Fibroblast of lung (primary cell): ENCODE measurements at places on chromosomes 6 and 20. TPM values are rescaled to one million over a fixed set of nuclear protein-coding genes. Genes with fewer than 3 reads are reported as not detected.
A peak's percentile ranks its signal among the peaks of the same experiment; 100 is the strongest.

- no peaks in the 10 kb centered on the region for H3K36me3 ChIP-seq
- no peak overlapping the region for H3K27ac ChIP-seq
- no peak for DNase-seq
These were observed 17.4 kb downstream of the NKX2-2 start for GRCh38 chr20:21496452-21496851.

- H3K27me3 ChIP-seq: no peaks in the 10 kb centered on the region
- DNase-seq: no peak
- no peak overlapping the region for H3K4me3 ChIP-seq
- H3K4me1 ChIP-seq: no peaks in the 10 kb centered on the region
- no peaks in the 10 kb centered on the region for H3K36me3 ChIP-seq
- H3K27ac ChIP-seq: no peak overlapping the region
These were observed 94.3 kb upstream of the BHLHE23 start for GRCh38 chr20:63100926-63101699.

GRCh38 chr20:17935761-17936160 lies 32.8 kb downstream of the SNX5 start:
- no peaks in the 10 kb centered on the region for H3K27me3 ChIP-seq
- no peak for DNase-seq
- peak overlapping the region; percentile 0 for H3K27ac ChIP-seq
- H3K4me3 ChIP-seq: no peak overlapping the region
- no peaks in the 10 kb centered on the region for H3K36me3 ChIP-seq

GGT7 gene
- 8.2 and 10.3 TPM in 2 replicates for polyA plus RNA-seq

DNA sequence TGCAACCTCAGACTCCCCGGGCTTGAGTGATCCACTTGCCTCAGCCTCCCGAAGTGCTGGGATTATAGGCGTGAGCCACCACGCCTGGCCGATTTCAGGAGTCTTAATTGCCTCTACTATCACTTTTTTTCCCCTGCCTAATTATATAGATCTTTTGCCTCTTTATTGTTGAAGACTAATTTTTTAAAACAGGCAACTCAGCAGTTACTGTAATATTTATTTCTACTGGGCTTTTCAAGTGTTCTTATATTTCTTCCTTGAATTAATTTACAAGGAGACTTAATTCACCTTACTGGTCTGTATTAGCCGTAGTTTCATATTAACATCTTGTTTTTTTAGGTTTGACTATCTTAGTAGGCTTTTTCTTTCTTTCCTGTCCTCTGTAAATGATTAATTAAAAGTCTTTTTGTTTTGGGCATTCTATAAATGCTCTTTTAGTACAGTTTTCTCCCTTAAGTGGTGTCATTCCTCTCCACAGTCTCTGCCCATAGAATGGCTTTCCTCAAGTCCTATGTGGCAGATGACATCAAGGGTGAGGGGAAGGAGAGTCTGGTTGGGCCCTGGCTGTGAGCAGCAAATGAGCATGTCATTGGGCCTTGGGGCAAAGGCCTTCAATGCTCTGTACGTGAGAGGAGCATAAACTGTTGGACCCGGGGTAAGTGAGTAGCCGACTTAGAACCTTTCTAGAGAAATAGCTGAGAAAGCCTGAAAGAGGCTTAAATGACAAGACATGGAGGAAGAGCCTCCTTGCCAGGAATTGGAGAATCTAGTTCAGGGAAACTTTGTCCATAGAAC lies 36.0 kb downstream of the ANKS1A start:
- H3K4me3 ChIP-seq: no peak overlapping the region
- no peak overlapping the region for H3K27ac ChIP-seq
- no peaks in the 10 kb centered on the region for H3K36me3 ChIP-seq
- DNase-seq: no peak
- no peaks in the 10 kb centered on the region for H3K27me3 ChIP-seq

GRCh38 chr20:13449868-13450434 lies 188.8 kb downstream of the TASP1 start:
- H3K27me3 ChIP-seq: no peaks in the 10 kb centered on the region
- no peak overlapping the region for H3K27ac ChIP-seq
- no peaks in the 10 kb centered on the region for H3K36me3 ChIP-seq

- H3K4me1 ChIP-seq: no peaks in the 10 kb centered on the region
- peak; percentile 65 for DNase-seq
- H3K4me3 ChIP-seq: no peak overlapping the region
- H3K36me3 ChIP-seq: no peaks in the 10 kb centered on the region
These were observed 19.4 kb upstream of the MUC21 start for GRCh38 chr6:30964075-30964474.

PSORS1C2 gene
- not detected in 2 replicates for polyA plus RNA-seq

DDO gene
- 1.3 and 3.9 TPM in 2 replicates for polyA plus RNA-seq

DNA sequence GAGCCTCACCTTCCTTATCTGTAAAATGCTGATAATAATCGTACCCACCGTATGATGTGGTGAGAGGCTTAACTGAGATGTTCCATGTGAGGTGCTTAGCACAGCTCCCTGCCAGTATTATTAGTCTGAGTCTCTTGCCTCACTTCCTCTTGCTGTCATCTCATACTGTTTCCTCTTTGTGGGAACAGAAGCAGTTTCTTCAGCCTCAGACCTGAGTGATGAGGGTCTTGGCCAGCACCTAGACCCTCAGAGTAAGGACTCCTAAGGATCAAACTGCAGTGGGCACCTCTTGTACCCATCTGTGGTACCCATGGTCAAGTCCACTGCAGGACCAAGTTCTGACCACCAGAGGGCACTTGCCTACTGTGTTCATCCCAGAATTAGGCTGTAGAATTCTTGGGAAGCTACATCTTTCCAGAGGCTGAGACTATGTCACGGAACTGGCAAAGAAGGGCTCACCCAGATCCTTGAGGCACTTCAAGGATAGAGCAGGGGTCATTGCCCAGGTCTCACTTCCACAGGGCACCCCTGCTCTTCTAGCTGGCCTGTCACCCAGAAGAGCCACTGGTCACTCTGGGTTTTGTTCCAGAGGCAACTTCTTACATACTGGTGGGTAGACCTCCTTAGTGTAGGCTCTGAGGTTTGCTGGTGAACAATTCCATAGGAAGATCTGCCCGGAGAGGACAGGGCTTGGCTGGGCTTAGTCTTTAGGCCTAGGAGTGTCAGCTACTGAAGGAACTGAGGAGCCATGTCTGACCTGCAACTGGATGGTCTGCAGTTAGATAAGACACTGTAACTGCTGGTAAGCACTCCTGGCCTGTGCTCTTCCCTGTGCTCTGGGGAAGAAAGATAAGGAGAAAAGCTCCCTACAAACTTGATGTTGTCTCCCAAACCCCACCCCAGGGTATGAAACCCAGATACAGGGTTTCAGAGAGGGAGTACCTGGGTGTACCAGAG lies 20.6 kb upstream of the SGK2 start:
- H3K4me1 ChIP-seq: no peaks in the 10 kb centered on the region
- H3K4me3 ChIP-seq: no peak overlapping the region
- no peaks in the 10 kb centered on the region for H3K36me3 ChIP-seq
- H3K27me3 ChIP-seq: no peaks in the 10 kb centered on the region
- peak; percentile 74 for DNase-seq
- no peak overlapping the region for H3K27ac ChIP-seq

PPP1R16B gene
- not detected in 2 replicates for polyA plus RNA-seq

LRRC73 gene
- polyA plus RNA-seq: 0.17 and 0.18 TPM in 2 replicates

DNA sequence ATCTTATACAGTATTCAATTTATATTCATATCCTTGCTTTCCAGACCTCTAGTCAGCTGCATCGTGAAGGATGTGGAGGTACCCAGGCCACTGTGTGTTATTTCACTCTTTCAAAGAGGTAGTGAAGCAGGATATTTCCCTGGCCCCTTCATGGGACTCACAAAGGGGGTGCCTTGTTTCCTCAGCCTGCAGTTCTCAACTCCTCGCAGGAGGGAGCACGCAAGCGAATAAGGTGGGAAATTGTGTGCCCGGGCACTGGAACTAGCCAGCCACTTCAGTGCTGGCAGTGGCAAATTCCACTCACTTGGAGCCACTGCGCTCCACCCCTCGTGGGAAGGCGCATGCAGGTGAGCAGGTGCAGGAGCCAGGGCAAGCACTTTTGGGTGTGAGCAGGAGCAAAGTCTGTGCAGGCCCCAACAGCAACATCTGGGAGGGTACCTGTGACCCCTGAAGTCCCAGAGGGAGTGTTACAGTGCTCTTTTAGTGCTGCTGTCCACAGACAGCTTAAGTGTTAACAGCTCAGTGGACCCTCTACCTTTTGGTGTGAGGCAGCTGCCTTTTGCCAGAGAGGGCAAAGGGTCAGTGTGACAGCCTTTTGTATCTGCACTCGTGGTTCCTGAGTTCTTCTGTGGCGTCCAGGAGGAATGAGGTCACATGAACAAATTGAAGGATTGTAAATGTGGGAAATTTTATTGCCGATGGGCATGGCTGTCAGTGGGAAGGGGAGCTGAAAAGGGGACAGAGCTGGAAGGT lies 49.4 kb upstream of the FAM135A start:
- H3K36me3 ChIP-seq: no peaks in the 10 kb centered on the region
- no peak for DNase-seq
- H3K4me1 ChIP-seq: no peaks in the 10 kb centered on the region
- H3K27ac ChIP-seq: no peak overlapping the region

GRCh38 chr6:112251171-112251875 lies 3.0 kb downstream of the LAMA4 start:
- H3K27me3 ChIP-seq: no peaks in the 10 kb centered on the region
- H3K36me3 ChIP-seq: peaks cover 4% of the 10 kb centered on the region
- DNase-seq: peak; percentile 86

GRCh38 chr6:109239651-109240321 lies 142.5 kb downstream of the CD164 start:
- no peaks in the 10 kb centered on the region for H3K4me1 ChIP-seq
- no peak overlapping the region for H3K4me3 ChIP-seq
- no peak for DNase-seq
- H3K36me3 ChIP-seq: no peaks in the 10 kb centered on the region
- no peak overlapping the region for H3K27ac ChIP-seq

DNA sequence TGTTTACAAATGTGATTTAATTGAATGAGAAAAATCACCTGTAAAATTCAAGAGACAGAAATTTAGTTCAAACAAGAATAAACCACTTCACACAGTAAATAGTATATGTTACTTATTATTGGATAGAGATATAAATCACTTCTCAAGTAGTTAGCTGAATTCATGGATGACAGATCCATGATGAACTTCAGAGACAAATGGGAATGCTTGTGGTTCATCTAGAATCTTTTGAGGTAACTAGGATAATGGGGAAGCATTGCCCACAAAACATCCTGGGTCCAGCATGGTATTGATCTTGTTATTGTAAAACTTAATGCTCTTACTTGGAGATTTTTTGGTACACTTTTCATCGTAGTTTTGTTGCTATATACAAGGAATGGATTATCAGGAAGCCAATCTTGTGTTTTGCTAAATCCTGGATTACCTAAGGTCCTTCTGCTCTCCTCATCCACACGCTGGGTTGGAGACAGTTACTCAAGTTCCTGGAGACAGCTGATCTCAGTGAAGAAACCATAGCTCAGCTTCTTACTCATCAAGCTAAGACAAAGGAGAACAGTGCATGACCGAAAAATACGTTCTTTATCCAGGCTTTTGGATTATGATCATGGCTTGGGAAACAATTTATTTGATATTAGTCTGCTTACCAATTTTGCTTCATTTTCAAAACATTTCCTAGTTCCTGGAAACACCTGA lies 142.5 kb upstream of the PREP start:
- DNase-seq: peak; percentile 33
- H3K4me3 ChIP-seq: no peak overlapping the region
- H3K36me3 ChIP-seq: no peaks in the 10 kb centered on the region
- H3K27ac ChIP-seq: no peak overlapping the region
- no peaks in the 10 kb centered on the region for H3K4me1 ChIP-seq

HIVEP2 gene
- polyA plus RNA-seq: 5.0 and 7.1 TPM in 2 replicates

DNA sequence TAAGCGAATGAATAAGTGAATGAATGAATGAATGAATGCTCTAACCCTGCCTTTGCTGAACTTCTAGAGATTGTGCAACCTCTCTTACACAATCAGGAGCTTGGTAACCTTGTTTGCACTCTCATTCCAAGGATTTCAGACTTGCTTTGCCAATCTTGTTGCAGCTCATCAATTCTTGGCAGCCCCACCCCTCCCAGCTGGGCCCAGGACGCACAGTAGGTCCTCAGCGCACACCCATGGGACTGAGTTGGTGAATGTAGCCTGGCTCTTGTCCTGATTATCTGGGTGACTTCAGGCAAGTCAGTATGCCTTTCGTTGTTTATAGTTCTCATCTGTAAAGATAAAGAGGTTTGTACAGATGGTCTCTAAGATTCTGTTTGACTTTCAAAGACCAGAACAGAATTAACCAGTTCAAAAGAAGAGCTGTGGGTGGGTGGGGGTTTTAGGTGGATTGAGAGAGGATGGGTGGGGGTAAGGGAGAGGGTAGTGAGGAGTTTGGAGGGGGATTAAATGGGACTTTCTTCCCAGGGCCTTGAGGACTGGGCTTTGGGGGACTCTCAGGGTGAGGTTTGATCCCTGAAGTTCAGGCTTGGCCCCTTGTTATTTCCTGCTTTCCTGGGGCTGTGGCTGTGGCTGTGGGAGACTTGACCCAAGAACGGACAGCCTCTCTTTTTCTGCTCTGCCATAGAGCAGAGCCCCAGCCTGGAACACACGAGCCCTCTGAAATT lies 33.2 kb downstream of the VEGFA start:
- H3K4me1 ChIP-seq: peaks cover 16% of the 10 kb centered on the region
- H3K36me3 ChIP-seq: no peaks in the 10 kb centered on the region
- no peaks in the 10 kb centered on the region for H3K27me3 ChIP-seq
- no peak overlapping the region for H3K27ac ChIP-seq

- H3K27me3 ChIP-seq: no peaks in the 10 kb centered on the region
- H3K4me3 ChIP-seq: no peak overlapping the region
- DNase-seq: no peak
- no peaks in the 10 kb centered on the region for H3K4me1 ChIP-seq
These were observed 847.7 kb upstream of the MAP3K7 start for GRCh38 chr6:91434576-91434975.

GRCh38 chr6:68778356-68779020 lies 143.4 kb downstream of the ADGRB3 start:
- DNase-seq: peak; percentile 45
- H3K36me3 ChIP-seq: no peaks in the 10 kb centered on the region
- H3K4me1 ChIP-seq: no peaks in the 10 kb centered on the region
- no peak overlapping the region for H3K4me3 ChIP-seq
- no peaks in the 10 kb centered on the region for H3K27me3 ChIP-seq

CST7 gene
- polyA plus RNA-seq: not detected in 2 replicates

GRCh38 chr20:47795214-47795907 lies 10.1 kb upstream of the SULF2 start:
- H3K4me1 ChIP-seq: peaks cover 2% of the 10 kb centered on the region
- no peak overlapping the region for H3K27ac ChIP-seq
- DNase-seq: no peak
- no peak overlapping the region for H3K4me3 ChIP-seq

DNA sequence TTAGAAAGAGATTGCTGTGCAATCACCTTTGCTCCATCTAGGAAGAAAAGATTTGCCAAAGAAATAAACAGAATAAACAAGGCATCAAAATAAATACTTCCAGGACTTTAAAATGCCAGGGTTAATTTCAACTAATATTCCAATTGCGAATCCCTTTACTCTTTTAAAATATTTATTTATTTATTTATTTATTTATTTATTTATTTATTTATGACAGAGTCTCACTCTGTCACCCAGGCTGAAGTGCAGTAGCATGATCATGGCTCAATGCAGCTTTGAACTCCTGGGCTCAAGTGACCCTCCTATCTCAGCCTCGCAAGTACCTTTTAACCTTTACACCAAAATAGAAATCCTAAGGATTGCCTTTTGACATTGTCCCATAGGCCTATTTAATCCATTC lies 191.1 kb downstream of the EDN1 start:
- H3K27me3 ChIP-seq: no peaks in the 10 kb centered on the region
- H3K4me3 ChIP-seq: no peak overlapping the region
- no peaks in the 10 kb centered on the region for H3K36me3 ChIP-seq

FAM209A gene
- 0.07 TPM in 1 of 2 replicates, not detected in the other for polyA plus RNA-seq
